ENCODE measurements at places on chromosomes 6 and 20.

DNA sequence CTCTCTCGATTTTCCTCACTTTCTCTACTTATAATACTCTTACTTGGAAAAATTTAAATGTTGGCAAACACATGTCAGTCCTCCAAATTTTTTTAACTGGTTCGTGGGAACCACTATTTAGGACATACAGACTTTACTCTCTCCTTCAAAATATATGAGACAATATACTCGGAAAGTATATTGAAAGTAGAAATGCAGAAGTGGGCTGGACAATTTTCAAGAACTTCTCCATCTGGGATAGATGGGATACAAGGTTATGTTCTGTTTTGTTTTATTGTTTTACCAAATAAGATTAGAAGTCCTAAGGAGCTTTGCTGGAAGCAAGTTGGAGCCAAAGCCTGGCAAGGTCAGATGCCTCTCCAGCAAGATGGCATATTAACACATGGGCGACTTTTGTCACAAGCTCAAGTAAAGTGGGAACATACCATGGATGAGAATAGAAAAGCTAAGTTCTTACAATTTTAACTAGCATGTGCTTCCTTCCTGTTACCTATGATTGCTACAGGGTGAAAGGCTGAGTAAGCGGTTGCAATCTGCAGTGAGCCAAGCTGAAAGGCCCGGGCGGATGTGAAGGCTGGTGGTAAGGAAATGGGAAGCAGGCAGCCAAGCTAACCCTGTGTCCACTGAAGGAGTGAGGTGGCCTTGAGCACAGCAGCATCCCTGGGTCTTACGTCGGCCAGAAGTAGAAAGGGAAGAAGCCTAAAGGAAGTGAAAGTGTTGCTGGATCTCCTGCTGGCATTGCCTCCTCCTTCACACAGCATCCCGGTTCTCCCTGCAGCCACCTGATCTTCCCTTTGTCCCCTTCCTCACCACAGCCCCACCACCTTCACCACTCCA, 7.1 kb downstream of the MAP3K5 start:
- peak; percentile 41 for DNase-seq

- peak; percentile 77 for DNase-seq
These were observed 83.5 kb downstream of the ZMYND8 start for GRCh38 chr20:47272893-47273590.

DNA sequence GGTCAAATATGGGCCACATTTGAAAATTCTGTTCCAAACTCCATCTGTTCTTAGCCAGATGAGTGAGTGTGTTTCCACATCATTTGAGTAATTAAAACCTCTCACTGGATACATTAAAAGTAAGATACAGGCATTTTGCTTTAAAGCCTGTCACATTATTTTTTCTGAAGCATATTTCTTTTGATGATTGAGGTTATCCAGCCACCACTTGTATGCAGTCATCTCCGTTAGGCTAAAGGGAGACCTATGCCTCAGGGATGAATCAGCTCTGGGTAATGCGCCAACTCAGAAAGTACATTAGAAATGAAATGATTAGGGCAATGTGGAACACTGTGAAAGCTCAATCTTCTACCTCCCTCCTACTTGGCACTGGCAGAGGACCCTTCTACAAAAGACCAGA, 90.7 kb downstream of the SNAP25 start:
- DNase-seq, result no peak

- DNase-seq, result no peak
These were observed 142.5 kb upstream of the PREP start for GRCh38 chr6:105545228-105545920.

DNA sequence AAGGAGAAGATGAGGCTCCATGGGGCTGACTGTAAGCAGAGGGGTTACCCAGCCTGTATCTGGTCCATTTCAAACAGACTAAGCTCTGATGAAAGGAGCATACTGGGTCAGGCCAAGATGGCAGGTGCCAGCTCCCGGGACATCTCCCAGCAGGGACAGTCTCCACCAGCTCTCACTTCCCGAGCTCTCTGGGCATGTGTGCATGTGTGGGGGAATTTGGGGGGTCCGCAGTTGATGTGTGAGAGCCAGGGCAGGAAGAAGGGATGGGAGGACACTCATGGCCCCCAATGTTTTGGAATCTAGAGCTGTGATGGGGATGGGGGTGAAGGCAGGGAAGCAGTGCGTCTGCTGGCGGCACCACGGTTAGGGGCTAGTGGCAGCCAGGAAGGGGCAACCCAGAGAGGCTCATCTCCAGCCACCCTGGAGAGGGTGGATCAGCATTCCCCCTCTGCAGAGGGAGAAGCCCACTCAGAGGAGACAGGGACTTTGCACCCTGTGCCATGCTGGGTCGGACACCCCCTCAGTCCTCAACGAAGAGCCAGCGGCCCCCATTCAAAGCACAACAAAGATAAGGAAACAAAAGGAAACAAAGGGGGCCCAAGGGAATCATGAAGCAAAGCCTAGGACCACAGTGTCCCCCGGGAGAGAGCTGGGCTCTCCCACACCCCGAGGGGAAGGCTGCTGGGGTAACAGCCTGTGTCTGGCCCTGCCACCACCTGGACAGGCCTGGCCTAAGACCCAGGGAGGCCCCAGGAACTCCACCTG, 52.4 kb downstream of the DSTN start:
- no peak for DNase-seq

GRCh38 chr6:44041461-44042260, 85.6 kb downstream of the MRPL14 start:
- DNase-seq, result no peak

GRCh38 chr20:49562311-49563014, 5.5 kb downstream of the PTGIS start:
- DNase-seq, result no peak

DNA sequence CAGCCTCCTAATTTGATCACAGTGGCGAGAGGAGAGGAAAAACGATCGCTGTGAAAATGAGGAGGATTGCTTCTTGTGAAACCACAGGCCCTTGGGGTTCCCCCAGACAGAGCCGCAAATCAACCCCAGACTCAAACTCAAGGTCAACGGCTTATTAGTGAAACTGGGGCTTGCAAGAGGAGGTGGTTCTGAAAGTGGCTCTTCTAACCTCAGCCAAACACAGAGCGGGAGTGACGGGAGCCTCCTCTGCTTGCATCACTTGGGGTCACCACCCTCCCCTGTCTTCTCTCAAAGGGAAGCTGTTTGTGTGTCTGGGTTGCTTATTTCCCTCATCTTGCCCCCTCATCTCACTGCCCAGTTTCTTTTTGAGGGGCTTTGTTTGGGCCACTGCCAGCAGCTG, 28.7 kb downstream of the SAYSD1 start:
- DNase-seq, result no peak

DNA sequence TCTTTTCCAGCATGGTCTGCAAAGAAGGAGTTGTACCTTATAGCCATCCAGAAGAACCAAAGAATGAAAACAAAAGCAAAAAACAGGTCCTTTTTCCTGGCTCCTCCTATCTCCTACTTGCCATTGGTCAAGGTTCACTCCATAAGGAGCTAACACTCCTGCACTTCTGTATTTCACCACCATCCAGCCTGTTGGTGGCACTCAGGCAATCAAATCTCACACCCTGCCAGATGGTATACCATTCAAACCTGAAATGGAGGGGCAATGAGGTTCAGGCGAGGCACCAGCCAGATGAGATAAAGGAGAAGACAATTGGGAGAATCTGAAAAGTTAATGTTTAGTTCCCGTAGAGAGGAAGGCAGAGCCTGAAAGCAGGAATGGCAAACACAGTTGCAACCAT, 203.8 kb downstream of the ALDH8A1 start:
- DNase-seq, result no peak

GRCh38 chr6:55388211-55388610, 60.9 kb downstream of the GFRAL start:
- DNase-seq, result no peak

DNA sequence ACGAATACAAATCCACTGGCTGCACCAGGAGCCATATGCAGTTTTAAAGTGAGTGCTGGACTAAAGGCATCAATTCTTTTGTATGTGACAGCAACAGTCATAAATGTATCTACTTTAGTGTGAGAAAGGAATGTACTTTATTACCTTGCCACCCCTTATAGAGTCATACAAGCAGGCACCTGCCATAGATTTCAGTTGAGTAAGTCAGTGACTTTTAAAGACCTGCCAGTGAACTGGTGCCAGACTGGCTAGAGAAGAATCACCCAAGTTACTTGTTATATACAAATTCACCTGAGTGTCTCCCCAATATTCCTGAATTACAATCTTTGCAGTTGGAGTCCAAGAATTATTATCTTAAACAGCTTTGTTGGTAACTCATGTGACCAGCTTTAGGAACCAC, 547.9 kb downstream of the COL12A1 start:
- no peak for DNase-seq

DNA sequence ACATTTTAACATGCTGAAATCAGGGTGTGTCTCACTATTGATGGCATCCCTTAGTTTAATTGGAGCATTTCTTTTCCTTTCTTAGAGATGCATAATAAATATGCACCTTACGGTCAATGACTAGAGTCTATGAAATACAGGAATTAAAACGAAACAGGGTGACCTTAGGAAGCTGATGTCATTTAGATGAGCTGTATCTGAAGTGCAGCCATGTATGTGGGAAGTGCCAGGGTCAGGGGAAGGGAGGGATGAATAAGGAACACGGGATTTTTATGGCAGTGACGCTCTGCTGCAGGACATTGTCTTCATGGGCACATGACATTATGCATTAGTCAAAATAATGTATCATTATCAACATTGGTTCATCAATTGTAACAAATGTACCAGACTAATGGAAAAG, 84.0 kb downstream of the AGPAT4 start:
- DNase-seq, result no peak

- DNase-seq, result no peak
These were observed 70.5 kb upstream of the ADTRP start for GRCh38 chr6:11848852-11849731.

- no peak for DNase-seq
These were observed 670.7 kb downstream of the UTRN start for GRCh38 chr6:144955859-144956258.

- no peak for DNase-seq
These were observed 10.7 kb upstream of the TP53INP2 start for GRCh38 chr20:34693414-34693813.

DNA sequence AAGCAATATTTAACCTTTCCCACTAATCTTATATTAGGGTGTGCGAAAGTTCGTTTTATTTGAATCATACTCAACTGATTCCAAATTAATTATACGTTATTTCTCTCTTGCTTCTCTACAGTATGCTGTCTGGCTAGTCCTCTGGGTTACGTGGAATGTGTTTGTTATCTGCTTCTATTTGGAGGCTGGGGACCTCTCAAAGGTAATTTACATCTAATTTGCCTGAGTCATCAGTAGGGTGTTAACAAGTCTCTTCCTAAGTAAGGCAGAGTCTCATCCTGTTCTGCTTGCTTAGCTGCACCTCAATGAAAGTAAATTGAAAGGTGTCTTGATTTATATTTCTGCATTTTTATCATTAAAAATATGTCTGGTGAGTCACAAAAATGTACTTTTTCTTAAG, 551.5 kb downstream of the NKAIN2 start:
- DNase-seq, result no peak

GRCh38 chr6:165245287-165245686, 64.1 kb downstream of the C6orf118 start:
- no peak for DNase-seq

DNA sequence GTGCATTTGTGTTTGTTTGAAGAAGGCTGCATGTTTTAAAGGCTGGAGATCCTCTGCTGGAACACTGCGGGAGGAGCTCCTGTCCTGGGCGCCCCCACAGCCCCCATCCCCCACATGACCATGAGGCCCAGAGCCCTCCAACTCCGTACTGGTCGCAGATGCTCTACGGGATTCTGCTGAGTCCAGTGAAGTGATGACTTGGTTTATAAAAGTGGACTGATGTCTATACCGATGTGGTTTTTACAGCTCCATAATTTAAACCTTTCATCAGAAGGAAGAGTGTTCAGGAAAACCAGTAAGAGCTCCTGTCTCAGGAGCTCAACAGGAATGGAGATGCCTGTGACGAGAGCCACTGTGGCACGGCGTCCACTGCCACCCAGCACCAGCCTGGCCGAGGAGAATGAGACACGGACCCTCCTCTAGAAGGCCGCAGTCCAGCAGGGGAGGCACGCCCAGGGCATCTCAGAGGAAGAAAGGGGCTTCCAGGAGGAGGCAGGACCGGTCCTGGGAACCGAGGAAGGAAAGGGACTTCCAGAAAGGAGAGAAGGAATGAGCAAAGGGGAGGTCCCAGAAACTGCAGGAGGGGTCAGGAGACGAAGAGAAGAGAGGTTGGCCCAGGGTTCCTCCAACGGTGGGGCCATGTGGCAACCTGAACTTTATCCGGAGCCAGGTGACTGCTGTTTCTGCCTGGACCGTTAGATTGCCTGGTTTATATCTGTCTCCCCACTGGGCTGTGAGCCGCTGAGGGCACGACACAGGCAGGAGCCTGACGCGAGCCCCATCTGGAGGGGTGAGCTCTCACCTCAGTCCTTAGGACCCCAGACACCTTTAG, 26.9 kb downstream of the BFSP1 start:
- peak; percentile 6 for DNase-seq

- DNase-seq, result no peak
These were observed 5.8 kb upstream of the ADAM33 start for GRCh38 chr20:3687655-3688054.

DNA sequence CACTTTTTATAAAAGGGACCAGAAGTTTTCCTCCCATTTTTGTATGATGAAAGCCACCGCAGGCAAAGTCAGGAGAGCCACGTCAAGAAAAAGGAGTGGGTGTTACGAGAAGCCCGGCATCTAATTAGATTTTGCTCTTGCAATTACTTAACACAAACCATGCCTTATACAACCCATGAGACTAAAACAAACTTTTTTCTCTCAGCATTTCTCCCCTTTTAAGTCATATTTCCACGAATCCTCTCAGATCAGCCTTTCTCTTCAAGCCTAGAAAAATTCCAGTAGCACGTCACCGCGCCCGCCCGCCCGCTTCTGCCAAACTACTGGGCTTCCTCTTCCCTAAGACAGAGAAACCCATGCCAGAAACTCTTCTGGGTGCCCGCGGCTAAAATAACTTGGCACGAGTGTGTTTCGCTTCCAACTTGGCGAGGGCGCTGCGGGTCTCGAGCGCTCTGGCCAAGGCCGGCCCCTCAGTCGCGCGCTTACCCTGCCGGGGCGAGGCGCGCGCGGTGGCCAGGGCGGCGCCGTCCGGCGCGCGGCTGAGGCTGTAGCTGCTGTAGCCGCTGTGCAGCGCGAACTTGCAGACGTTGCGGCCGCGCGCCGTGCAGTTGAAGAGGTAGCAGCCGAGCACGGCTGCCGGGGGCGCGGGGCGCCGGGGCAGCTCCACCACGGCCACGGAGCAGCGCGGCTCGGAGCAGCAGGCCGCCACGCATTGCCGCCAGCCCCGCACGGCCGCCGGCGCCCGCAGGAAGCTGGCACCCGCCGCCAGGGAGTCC, 1.0 kb downstream of the LRP11 start:
- DNase-seq, result peak; percentile 20

DNA sequence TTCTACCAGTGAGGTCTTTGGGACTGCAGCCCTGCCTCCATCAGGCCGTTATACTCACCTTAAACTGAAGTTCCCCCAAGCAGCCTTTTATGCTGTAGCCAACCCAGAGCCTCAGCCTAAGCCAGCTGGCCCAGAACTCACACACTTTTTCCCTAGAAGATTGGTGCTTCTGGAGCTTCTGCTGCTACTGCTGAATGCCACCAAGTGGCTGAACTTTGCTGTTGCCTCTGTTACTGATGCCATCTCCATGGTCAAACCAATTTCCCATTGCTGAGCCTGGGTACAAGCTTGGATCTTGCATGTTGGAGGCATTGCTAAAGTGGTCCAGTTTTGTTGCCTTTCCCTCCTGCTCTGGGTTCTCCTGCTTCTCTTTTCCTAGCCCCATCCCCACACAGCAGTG, 15.0 kb upstream of the TBX18 start:
- DNase-seq, result no peak
